ENCODE measurements at places on chromosomes 3 and 15.

- no peak for DNase-seq
These were observed 52.0 kb downstream of the CCR3 start for GRCh38 chr3:46293991-46294833.

DNA sequence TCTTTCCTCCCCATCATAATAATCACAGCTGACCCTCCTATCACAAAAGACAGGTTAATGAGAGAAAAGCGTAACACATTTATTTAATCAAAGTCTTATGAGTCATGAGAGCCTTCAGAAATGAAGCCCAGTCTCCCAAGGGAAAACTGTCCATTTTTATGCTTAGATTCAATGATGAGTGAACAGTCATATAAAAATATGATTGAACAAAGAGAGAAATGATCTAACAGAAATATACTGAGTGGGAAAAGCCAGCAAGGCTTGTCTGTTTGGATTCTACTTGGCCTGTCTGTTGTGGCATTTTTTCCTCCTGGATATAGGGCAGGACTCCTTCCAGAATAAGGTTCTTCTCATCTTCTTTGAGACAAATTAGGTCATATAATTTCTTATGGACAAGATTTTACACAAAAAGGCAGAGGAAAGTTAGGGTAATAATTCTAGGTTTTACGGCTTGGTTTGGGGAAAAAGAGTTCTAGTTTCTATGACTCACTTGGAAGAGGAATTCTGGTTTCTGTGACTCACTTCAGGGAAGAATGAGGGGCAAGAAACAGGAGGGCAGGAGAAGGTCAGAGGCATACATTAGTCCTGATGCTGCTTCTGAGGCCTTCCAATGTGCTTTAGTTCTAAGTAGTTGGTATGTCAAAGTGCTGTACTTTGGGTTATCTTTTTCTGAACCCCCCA is 534.2 kb downstream of the ZIC1 start:
- DNase-seq: peak; percentile 91

DNA sequence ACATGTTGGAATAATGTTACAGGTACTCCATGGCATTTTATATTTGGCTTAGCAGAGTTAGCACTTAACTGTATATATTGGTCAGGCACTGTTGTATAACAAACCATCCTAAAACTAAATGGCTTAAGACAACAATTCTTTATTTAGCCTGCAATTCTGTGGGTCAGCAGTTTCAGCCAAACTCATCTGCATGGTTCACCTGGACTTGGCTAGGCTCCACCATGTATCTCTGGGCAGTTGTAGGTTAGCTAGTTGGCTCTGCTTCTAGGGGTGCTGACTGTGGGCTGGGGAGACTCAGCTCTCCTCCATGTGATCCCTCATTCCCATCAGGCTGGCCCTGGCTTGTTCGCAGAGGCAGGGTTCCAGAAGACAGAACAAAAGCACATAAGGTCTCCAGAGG is 34.4 kb downstream of the RARB start:
- no peak for DNase-seq

DNA sequence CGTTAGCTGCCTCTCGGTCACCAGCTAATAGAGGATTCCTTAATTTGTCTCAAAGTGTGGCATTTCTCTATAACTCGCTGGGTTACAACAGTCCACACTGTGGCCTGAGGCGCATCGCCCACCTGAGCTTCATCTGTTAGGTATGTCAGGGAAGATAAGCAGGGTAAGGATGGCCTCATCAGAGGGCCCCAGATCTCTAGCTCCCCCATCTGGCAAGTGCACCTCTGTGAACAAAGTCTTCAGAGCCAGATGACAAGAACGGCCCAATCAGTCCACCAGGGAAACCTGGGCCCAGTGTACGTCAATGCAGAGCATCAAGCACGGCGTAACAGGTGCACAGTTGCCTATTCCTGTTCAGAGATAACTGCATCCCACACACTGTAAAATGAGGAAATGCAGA is 23.2 kb downstream of the FRG2C start:
- no peak for DNase-seq
